Inflammatory macrophage treated with lipopolysaccharide for 1 hour (primary cell): ENCODE measurements at places on chromosomes 3 and 15.

DNA sequence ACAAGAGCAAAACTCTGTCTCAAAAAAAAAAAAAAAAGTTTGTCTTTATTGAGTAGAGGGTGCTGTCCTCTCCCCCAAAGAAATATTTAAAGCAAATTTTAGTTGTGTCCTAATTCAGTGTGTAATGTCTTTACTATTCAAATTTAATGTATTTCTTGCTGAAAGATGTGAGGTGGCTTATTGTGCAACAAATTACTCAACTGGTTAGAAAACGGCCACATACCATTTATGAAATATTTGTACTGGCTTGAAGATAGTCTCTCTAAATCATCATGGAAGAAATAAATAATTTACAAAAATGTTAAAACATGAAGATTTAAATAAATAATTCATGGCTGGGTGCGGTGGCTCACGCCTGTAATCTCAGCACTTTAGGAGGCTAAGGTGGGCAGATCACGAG, 63.0 kb downstream of the SLTM start:
- peak; percentile 53 for DNase-seq

DNA sequence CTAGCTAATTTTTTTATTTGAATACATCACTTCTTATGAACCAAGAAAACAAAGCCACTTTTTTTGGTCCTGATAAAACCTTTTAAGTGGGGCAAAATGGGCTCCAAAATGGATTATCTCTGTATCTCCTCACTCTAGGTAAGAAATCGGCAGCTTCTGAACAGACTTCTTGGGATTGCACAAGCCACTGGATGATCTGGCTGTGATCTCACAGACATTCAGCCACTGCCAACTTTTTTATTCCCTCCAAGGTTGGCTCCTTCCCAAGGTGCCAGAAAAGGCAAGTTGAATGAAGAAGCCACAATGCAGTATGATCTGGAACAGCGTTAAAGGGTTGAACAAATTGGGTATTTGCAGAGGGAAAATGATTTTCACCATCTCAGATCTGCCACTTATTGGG, 73.2 kb downstream of the PRICKLE2 start:
- DNase-seq = no peak

GRCh38 chr15:26438316-26438715, 334.6 kb downstream of the GABRB3 start:
- DNase-seq = no peak

- no peak for DNase-seq
Measured at GRCh38 chr3:66629150-66629981, 128.5 kb upstream of the LRIG1 start.

- no peak for DNase-seq
Measured at GRCh38 chr3:195185583-195185982, 85.4 kb downstream of the XXYLT1 start.

DNA sequence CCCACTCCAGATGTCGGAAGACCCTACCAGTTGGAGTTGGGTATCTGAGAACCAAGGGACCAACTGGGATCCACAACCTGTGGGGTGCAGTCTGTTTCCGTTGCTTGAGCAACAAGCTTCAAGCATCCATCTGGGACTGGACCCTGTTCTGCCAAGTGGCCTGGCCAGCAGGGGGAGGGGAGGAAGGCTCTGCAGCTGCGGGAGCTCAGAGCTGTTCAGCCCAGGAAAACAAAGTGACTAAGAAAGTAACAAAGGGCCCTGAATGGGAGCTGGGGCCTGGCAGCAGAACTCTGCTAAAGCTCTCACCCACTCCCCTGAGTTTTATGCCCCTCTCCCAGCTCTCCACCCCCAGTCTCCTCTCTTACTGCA, 2.7 kb downstream of the TYRO3 start:
- no peak for DNase-seq

DNA sequence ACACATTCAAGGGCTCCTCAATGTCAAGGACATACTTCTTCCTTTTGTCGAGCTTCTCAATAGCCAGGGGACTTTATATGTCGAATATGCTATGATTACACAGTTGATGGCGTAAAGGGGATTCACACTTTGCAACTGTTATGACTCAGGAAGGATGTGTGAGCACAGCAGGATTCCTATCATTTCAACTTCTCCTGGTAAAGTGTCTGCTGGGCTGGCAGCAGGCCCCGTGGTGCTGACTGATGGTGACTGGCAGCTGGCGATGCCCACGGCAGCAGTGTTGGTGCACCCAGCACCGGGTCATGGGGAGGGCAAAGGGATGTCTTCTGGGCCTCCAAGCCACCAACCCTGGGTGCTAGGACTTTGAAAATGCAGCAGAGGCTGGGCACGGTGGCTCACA, 44.8 kb upstream of the GNB5 start:
- peak; percentile 57 for DNase-seq

DNA sequence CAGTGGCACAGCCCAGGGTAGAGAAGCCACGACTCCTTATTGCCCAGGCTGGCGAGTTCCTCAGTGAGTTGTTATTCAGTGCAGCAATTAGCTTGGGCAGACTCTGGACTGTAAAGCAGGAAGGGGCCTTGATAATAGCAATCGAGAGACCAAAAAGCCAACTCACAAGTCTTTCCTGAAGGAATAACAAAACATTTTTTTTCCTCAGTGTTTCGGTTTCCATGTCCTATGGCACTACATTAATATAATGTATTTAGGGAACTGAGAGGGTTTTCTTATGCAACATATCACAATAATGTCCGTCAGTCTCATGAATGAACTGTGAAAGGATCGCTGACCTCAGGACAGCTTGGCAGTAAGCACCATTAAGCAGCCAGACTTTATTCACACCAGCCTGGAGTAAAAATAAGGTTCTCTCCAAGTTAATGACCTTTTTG, 248.9 kb upstream of the TBL1XR1 start:
- peak; percentile 83 for DNase-seq

- no peak for DNase-seq
Measured at GRCh38 chr3:51722362-51722761, 15.5 kb downstream of the GRM2 start.

- DNase-seq = no peak
Measured at GRCh38 chr3:135641761-135642160, 323.8 kb upstream of the PPP2R3A start.

- no peak for DNase-seq
Measured at GRCh38 chr3:61899700-61900462, 338.5 kb downstream of the PTPRG start.

DNA sequence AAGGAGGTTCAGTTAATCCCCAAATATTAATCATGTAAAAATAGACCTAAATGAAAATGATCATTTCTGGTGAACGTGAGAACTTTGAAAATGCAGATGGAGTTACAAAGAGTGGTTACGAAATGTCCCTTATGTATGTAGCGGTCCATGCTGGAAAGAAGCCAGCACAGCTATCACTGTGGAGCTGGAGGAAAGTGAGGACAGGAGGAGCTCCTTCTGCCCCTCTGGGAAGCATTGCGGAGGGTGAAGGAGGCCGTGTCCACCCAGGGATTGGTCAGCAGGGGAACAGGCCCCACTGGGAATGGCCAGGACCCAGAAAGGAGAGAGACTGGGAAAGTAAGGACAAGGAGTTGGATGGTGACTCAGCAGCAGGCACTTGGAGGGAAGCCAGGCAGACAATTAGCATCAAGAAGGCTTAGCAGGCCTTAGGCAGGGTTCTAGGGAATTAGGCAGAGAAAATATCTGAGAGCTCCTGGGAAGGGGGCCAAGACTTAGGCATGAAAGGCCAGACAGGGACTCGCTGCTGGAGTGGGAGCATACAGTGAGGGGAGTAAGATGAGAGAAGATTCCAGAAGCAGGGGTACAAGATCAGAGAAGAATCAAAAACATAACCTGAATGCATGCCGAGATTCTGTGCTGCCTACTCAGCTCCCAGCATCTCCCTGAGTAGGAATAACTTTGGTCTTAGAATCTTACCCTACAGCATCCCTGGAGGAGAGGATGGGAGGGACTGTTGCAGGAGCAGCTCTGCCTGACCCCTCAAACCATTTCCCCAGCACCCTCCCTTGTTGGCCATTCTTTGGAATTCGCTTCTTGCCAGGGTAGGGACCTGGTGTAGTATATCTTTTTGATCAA, 171.0 kb upstream of the UMPS start:
- no peak for DNase-seq

DNA sequence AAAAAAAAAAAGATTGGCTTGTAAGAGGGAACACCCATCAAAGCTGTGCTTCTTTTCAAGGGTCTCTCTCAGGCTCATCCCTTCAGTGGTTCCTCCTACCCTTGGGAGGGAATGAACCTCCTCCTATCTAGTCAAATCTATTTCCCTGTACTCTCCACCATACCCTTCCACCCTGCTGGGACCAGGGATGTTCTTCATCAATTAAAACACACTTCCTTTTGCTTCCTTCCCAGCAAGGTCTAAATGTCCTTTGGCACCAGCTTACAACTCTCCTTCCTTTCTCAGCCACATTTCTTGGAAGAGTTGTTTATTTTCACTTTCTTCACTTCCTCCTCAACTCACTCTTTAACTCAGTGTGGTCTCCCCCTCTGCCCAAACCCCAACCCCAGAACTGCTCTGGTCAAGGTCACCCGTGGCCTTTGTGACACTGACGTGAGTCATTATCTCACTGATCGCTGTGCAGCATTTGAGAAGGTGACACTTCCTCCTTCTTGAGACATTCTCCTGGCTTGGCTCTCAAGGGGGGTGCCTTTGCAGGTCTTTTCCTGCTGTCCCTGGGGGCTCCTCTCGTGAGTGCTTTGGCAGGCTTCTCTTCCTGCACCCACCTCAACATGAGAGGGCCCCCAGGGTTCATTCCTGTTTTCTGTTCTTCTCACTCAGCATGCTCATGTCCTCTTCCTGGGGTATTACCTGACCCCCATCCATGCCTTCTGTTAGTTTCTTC, 210.5 kb upstream of the TLE3 start:
- DNase-seq = peak; percentile 51

GRCh38 chr3:33543601-33544000, 103.4 kb upstream of the UBP1 start:
- DNase-seq = no peak

DNA sequence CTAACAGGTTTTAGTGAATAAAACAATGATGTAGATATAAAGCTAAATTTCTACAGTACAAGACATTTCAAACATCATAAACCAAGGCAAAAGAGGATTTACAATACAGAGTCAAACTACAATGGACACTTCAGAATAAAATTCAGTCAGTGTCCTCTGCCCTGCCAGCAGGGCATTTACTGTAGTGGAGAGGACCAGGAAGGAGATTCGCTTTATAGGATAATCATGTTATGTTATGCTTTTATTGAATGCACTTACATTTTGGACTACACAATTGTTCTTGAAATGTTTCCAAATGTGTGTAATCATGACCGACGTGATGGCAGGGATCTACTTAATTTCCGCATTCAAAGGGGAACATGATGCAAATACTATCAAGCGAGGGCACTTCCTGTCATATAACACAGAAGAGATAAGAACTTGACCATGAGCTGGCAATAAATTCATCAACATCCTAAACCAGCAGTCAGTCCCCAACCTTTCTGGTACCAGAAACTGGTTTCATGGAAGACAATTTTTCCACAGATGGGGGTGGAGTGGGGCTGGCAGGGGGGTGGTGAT, 925.6 kb downstream of the FHIT start:
- no peak for DNase-seq

DNA sequence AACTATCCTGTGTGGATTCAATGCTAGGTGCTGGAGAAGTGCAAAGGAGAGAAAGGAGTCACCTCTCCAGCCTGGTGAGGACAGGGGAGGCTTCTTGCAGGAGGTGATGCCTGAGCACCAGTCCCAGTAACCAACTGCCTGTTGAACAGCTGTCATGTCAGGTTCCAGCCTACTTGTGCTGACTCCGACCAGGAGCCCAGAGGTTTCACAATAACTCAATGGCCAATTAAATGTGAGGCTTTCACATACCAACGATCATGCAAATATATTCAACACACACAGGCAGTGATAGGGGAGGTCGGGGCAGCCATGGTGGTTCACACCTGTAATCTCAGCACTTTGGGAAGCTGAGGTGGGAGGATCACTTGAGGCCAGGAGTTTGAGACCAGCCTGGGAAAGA, 7.7 kb downstream of the SORD start:
- no peak for DNase-seq

GRCh38 chr15:67267440-67267839, 12.9 kb downstream of the IQCH start:
- DNase-seq = no peak

DNA sequence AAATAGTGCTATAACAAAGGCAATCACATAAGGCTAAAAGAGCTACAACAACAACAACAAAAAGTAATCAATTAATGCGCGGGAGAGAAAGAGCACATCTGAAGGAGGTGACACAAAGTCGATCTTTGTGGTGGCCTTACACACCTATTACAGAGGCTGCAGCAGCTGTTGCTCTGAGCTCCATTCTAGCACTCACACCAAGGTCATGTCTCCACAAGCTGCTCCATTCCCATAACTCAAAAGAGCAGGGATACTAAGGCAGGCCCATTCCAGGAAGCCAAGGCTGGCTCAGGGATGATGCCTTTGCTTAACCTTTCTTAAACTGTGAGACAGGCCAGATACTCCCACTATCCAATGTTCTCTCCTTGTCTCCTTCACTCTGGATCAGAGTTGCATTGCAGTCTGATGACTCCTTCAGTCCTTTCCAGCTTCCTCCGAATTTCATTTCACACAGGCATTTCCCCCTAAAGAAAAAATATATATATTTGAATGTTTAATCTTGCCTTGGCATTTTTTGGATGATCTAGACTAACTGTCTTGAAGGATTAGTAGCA, 52.7 kb downstream of the SNTN start:
- DNase-seq = no peak

- no peak for DNase-seq
Measured at GRCh38 chr3:150057227-150057626, 86.5 kb upstream of the PFN2 start.

DNA sequence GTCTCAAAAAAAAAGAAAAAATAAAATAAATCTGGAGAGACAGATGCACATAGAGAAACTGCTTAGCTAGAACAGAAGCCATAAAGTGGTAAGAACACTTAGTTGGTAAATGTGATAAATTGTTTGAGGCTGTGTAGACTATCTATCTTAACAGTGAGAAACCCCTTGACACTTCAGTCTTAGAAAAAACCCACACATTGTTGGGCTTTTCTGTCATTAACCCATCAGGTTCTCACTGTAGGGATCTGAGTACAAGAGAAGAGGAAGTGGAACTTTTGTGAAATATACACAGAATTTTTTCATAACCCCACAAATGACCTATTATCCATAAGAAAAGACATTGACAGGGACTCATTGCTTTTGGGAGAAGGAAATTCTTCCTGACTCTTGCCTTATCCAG, 24.4 kb downstream of the TP63 start:
- peak; percentile 2 for DNase-seq

- peak; percentile 6 for DNase-seq
Measured at GRCh38 chr3:87674397-87675161, 384.2 kb downstream of the CGGBP1 start.

DNA sequence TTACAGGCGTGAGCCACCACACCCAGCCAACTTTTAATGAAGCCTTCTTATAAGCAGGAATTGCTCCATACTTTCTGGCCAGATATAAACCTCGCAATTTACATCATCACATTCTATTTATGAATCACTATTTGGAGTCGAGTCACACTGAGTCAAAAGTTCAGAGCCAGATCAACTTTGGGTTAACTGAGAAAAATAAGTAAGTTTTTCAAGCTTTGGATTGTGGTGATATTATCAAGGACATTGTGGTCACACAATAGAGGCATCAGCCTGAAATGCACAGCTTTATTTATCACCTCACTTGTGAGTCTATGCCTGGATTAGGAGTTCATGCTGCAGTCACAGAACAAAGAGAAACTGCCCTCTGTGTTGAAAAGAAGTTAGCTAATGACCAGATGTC, 1163.5 kb downstream of the ROBO1 start:
- DNase-seq = no peak
